Fibroblast of the aortic adventitia (primary cell): ENCODE measurements at places on chromosomes 1 and 21. TPM values are rescaled to one million over a fixed set of nuclear protein-coding genes. Genes with fewer than 3 reads are reported as not detected.

The OR2T34 gene
- not detected in 2 replicates for total RNA-seq

The PAPPA2 gene
- 7.0 and 15.9 TPM in 2 replicates for total RNA-seq

The LRRC38 gene
- not detected in 2 replicates for total RNA-seq

GRCh38 chr1:77605246-77606026 is 77.0 kb downstream of the ZZZ3 start:
- DNase-seq = peak; percentile 72

The IL6R gene
- total RNA-seq = 1.3 and 5.3 TPM in 2 replicates

- peak; percentile 38 for DNase-seq
Observed at GRCh38 chr1:218592688-218593087, 247.6 kb downstream of the TGFB2 start.

The SLC9C2 gene
- not detected in 2 replicates for total RNA-seq

DNA sequence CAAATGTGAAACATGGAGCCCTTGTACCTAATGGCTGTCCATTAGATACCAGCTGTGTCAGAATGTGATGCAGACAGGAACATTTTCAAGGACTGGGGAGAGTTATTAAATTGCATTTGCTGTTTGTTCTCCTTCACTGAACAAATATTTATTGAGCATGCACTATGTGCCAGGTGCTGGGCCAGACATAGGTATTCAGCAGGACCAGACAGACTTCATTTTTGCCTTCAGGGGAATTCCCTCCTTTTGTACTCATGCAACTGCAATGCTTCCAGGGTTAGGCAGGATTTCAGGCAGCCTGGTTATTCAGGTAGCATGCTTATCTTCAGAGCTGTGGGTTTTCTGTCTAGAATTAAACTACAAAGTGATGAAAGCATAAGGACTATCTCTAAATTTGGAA is 64.2 kb upstream of the SMYD2 start:
- no peak for DNase-seq

GRCh38 chr1:241593186-241593585 is 47.0 kb downstream of the CHML start:
- peak; percentile 13 for DNase-seq

The FAM110D gene
- total RNA-seq = not detected in 2 replicates

GRCh38 chr1:207309745-207310273 is 11.7 kb upstream of the CD55 start:
- peak; percentile 78 for DNase-seq

GRCh38 chr21:15028186-15028585 is 36.6 kb downstream of the NRIP1 start:
- DNase-seq = no peak

The IL12RB2 gene
- not detected in 2 replicates for total RNA-seq

- peak; percentile 36 for DNase-seq
Observed at GRCh38 chr1:56424744-56425493, 154.4 kb downstream of the PLPP3 start.

DNA sequence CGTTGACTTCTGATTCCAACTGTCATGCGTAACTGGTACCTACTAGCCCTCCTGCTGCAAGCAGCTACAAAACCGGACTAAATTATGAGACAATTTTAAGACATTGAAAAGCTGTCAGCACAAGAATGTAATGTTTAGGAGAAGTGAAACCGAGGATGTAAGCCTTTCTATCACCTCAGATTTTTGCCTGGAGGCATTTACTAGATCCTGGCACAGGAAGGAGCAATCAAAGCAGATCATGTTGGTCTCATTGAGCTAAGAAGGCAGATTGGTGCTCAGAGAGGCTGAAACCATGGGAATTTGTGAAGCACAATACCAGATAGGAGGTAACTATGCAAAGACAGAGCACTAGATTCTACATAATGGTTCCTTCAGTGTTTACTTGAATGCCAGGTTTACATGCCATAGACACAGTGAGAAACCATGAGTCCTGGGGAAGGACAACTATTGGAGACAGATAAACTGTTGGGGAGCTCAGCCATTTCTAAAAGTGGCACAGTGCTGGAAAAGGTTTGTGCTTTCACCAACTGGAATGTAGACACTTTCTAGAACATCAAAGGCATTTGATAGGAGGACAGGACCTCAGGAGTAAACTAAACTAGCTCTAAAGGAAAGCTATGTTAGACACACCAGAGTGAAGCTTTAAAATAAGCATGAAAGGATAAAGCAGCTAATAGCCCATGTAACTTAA is 179.4 kb downstream of the LYPLAL1 start:
- DNase-seq = no peak

The TSPAN1 gene
- total RNA-seq = 0.81 TPM in 1 of 2 replicates, not detected in the other

The GSTM5 gene
- total RNA-seq = 6.1 and 13.0 TPM in 2 replicates

DNA sequence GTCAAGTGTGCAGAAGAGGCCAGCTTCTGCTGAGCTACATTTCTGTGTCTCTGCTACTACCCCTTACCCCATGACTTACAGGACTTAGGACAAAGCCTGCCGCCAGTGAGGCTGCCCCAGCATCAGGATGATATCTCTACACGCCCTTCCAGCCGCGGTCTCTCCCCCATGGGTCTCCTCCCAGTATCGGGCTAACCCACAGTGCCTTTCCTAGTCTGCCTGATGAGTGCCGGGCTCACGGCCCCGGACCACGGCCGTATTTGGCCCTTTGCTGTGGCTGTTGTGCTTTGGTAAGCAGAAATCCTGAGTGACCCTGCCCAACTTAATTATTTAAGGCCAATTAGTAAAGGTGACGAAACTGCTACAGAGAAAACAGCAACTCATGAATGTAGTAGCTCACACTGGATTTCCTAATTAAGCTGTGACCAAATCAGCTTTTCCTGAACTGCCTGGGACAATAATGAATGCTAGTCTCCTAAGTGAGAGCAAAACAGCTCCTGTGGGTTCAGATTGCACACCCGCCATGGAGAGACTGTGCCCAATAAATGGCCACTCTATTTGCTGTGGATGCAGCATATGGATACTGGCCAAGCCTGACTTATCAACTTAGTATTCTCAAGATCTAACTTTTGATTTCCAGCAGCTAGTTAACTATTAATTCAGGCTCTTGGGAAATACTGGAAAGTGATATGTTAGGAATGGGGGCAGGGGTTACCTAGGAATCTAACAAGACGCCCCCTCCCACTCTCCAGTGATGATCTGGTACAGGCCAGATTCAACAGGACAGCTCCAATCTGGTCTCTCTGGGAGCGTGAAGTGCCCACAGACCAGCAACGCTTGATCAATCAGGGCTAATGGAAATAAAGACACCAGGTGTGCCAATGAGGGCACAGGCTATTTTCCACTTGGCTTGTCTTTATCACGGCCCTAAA is 123.3 kb upstream of the IFFO2 start:
- DNase-seq = no peak

The OLIG2 gene
- total RNA-seq = not detected in 2 replicates

DNA sequence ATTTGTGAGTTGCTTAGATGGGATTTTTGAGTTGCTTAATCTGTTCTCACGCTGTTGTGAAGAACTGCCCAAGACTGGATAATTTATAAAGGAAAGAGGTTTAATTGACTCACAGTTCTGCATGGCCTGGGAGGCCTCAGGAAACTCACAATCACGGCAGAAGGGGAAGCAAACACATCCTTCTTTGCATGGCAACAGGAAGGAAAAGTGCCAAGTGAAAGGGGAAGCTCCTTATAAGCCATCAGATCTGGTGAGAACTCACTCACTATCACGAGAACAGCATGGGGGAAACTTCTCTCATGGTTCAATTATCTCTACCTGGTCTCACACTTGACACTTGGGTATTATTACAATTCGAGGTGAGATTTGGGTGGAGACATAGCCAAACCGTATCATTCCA is 10.3 kb downstream of the CLIC6 start:
- DNase-seq = no peak

GRCh38 chr21:27379354-27379753 is 412.5 kb upstream of the ADAMTS5 start:
- DNase-seq = peak; percentile 73

The WNT4 gene
- total RNA-seq = under 0.01 TPM in 1 of 2 replicates, not detected in the other

GRCh38 chr1:62384276-62385005 is 52.4 kb upstream of the USP1 start:
- peak; percentile 99 for DNase-seq

The GJA9 gene
- 0.09 TPM in 1 of 2 replicates, not detected in the other for total RNA-seq

- DNase-seq = no peak
Observed at GRCh38 chr1:87305151-87305550, 23.5 kb upstream of the LMO4 start.

The LCE3D gene
- not detected in 2 replicates for total RNA-seq

The TMEM269 gene
- 0.09 TPM in 1 of 2 replicates, not detected in the other for total RNA-seq

The OR2L8 gene
- not detected in 2 replicates for total RNA-seq

The C8A gene
- total RNA-seq = not detected in 2 replicates

DNA sequence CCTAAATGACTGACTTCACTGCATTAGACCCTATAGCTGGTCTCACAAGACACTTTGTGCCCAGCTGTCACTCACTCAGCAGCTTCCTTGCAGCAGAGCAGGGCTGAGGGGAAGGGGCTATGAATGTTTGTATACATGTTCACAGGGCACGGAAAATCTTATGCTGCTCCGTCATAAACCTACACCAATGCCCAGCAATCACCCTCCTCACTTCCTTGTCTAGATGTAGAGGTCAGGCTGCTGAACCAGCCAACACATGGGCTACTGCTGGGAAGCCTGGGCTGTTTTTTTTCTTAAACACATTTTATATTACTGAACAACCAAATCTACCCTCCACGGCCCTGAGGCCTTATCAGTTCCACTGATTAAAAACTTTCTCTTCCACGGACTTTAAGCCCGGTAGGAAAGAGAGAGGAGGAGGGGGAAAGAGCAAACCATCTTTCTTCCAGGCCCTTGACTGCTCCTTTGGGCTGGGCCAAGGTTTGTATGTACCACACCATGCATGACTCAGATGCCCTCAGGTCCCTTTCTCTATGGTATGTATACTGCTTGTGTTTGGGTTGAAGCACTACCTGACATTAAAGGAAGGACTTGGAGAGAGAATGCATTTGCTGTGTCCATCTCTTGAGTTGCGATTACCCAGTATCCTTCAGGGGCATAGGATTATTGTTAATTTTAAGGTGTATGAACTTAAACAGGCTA is 12.7 kb downstream of the MTFR1L start:
- no peak for DNase-seq

DNA sequence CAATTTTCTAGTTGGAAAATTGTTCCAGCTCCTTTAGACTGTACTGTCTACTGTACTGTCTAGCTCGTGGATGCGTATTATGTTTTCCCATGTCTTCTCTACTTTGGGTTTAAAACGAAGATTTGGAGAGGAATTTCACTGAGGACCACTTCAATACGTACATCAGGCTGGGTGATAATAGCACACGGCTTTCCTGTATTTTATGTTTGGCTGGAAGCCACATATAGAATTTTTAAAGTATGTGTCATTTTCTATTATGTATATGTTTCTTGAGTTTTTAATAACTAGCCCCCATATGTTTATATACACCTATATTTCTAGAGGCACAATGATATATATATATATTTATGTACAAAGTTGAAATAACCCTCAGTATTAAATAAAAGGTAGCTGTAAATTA is 226.4 kb downstream of the GREM2 start:
- no peak for DNase-seq

- DNase-seq = peak; percentile 16
Observed at GRCh38 chr1:10516925-10517676, 42.4 kb downstream of the PEX14 start.

The ANKRD65 gene
- total RNA-seq = 1.7 and 2.4 TPM in 2 replicates

GRCh38 chr1:87004857-87005256 is 90.4 kb downstream of the HS2ST1 start:
- DNase-seq = no peak

DNA sequence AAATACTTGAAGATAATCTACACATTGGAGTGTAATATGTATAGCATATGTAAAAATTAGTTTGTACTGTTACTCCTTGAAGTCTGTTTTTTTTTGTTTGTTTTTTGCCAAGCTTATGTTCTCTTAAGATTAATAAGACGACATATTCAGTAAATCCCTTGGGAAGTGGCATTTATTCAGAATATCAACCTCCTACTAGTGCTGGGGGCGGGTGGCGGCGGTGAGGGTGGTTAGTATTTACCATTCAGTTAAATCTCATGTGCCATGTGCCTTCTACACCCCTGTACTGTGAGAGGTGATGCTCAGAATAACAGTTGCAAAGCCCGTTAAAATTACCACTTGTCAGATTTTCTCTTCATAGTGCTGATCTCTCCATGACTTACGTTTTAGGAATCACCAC is 3.0 kb downstream of the BACH1 start:
- no peak for DNase-seq

DNA sequence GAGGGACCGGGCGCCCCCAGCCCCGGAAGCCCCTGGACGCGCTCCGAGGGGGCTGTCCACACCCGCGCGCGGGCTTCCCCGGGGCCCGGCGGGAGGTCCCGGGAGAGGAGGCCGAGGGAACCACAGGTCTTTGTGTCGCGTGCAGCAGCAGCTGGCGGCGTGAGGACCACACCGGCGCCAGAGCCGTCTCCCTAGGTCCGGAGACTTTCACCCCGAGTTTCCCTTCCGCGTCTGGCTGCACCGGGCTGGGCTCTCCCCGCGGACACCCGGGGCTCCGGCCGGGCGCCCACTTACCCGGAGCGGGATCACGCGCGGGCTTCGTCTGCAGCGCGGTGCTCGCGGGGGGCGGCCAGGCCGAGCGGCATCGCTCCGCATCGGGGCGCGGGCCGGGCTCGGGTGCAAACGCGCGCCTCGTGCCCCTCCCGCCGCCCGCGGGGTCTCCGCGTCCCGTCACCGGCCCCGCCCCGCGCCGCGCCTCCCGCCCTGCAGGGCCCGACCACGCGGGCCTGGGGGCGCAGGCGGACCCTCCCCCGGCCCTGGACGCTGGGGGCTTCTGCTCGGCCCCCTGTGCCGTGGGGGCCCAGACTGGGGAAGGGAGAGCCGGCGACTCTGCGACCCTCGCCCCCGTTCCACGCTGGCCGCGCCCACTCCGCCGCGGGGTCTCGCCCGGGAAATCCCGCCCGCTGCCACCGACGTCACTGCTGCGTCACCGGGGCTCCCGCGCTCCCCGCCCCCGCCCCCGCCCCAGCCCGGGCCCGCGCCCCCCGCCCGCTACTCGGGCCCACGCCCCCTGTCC is at the start of gene GNG4:
TSS of gene GNG4 (minus strand) at position 417 of the 796 bp plus-strand sequence. CDS start 65,946 bp downstream, outside the sequence.
- no peak for DNase-seq
